Hematopoietic multipotent progenitor cell treated with erythropoietin and hydrocortisone succinate and interleukin-3 and kit ligand, for 15 days (in vitro differentiated cells): ENCODE measurements at places on chromosomes 11 and 22.
A peak's percentile ranks its signal among the peaks of the same experiment; 100 is the strongest.

GRCh38 chr11:35160902-35161597 is 22.1 kb downstream of the CD44 start:
- DNase-seq, result no peak

DNA sequence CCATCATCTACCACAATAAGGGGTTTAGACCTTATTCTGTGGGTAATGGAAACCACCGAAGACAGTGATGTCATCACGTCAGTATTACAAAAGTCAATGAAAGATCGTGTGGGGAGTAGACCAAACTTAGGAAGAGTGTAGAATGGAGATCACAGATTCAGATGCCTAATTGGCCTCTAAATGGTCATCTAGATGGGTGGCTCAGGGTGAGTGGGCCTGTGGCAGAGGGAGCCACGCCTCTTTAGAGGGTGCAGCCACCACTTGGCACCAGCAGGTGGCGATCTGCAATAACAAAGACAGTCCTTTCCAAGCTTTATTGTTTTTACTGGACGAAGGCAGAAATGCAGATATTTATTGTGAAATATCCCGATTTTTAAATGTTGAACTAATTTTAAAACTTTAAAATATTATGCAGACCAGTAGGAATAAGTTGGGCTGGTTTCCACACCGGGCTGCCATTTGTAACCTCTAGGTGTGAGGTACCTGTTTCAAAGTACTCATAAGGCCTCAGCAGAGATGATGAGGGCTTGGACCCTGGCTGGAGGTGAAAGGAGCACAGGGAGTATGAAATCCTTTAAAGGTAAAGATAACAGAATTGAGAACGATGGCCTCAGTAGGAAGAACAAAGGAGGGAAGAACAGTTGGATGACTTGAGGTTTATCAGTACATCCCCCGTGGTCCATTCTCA is 222.0 kb downstream of the DBX1 start:
- peak; percentile 53 for DNase-seq

- DNase-seq, result peak; percentile 8
Measured at GRCh38 chr22:49500076-49500460, 327.6 kb downstream of the BRD1 start.

DNA sequence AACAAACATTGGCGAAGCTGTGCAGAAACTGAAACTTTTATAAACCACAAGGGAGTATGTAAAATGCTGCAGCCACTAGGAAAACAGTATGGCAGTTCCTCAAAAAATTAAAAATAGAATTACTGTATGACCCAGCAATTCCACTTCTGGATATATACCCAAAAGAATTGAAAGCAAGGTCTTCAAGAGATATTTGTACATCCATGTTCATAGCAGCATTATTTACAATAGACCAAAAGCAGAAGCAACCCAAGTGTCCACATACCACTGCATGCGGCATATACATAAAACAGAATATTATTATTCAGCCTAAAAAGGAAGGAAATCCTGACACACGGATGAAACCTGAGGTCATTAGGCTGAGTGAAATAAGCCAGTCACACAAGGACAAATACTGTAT is 85.8 kb downstream of the RELT start:
- no peak for DNase-seq

GRCh38 chr11:115060840-115061239 is 382.5 kb downstream of the NXPE2 start:
- DNase-seq, result no peak

- no peak for DNase-seq
Measured at GRCh38 chr11:93512073-93512475, 31.1 kb downstream of the SMCO4 start.

GRCh38 chr11:129766898-129767604 is 48.6 kb upstream of the TMEM45B start:
- no peak for DNase-seq

- no peak for DNase-seq
Measured at GRCh38 chr11:62125316-62125715, 1.5 kb downstream of the INCENP start.

DNA sequence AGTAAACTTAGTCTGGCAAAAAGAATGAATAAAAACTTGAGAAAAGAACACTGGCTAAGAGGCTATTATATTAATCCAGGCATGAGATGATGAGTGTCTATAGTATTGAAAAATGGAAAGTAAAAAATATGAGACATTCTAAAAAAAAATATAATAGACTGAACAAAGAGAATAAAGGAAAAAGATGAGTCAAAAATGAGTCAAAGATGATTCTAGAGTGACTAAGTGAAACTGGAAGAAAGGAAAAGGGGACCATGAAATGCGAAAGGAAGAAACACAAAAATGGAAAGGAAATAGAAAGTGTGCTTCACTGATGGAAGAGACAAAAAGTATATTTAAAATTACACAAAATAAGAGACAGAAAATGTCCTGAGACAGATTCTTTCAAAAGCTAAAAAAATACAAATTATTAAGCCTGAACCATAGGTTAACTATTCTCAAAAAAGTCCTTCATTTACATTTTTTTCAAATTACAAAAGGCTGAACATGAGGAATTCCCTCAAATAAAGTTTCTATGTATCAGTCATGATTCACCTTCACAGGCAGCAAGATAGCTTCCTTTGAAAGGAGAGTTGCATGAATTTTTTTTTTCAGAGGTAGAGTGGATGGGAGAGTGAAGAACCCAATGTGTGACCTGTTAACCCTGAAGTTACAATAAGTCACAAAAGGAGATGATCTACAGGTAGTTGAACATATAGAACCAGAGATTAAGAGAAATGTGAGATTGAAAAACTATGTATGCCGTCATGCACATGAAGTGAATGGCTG is 75.2 kb downstream of the EIF3M start:
- DNase-seq, result no peak

- DNase-seq, result no peak
Measured at GRCh38 chr11:29336727-29337575, 679.9 kb downstream of the KCNA4 start.

DNA sequence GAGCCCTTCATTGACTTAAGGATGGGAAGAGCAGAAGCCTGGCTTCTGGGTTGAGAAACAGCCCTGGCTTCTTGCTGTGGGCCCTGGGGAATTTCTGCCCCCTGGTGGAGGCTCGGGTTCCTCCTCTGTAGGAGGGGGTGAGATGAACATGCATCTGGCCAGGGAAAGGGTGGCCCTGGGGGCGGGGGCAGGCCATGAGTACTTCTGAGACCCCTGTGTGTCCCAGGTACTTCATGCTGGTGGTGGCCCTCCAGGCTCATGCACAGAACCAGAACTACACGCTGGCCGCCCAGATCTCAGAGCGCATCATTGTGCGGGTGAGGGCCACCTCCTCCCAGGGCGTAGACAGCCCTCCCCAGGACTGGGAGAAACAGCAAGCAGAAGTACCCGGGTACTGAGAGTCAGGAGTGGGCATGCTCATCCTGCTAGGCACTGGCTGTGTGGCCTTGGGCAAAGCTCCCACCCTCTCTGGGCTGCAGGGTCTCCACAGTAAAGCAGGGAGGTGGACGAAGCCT is 15.8 kb downstream of the TMEM258 start:
- DNase-seq, result peak; percentile 57

- DNase-seq, result no peak
Measured at GRCh38 chr22:23775779-23776375, 3.2 kb downstream of the MMP11 start.

DNA sequence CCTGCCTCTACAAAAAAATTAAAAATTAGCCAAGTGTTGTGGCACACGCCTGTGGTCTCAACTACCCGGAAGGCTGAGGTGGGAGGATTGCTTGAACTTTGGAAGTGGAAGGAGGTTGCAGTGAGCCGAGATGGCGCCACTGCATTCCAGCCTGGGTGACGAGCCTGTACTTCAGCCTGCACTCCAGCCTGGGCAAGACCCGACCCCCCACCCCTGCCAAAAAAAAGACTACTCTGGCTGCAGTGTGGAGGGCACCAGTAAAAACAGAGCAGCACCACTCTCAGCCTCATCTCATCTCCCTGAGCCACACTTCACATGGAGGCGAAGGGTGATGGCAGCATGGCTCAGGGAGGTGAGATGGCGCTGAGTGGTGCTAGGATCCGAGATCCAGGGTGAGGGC is 50.3 kb upstream of the THY1 start:
- no peak for DNase-seq

- no peak for DNase-seq
Measured at GRCh38 chr11:43758927-43759326, 78.4 kb downstream of the HSD17B12 start.

- DNase-seq, result no peak
Measured at GRCh38 chr11:96204366-96204659, 138.7 kb downstream of the MAML2 start.

- DNase-seq, result no peak
Measured at GRCh38 chr11:3934658-3935057, 79.2 kb downstream of the STIM1 start.

- no peak for DNase-seq
Measured at GRCh38 chr11:58134151-58134550, 8.8 kb upstream of the OR9I1 start.

DNA sequence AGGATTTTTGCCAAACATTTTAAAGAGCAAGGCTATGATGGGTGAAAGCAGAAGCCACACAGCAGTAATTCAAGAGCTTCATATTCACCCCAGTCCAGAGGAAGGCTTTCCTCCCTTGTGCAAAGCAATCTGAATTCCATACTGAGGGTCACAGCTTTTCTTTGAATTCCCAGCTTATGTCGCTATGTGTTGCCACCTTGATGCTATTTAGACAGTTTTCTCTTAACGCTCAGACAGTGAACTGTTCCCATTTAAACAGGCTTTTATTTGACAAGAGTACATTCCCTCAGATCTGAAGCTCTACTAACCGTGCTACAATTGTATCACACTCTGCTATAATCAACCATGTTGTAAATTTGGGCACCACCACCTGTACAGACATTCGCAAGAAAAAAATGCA is 279.7 kb downstream of the CADM1 start:
- no peak for DNase-seq

DNA sequence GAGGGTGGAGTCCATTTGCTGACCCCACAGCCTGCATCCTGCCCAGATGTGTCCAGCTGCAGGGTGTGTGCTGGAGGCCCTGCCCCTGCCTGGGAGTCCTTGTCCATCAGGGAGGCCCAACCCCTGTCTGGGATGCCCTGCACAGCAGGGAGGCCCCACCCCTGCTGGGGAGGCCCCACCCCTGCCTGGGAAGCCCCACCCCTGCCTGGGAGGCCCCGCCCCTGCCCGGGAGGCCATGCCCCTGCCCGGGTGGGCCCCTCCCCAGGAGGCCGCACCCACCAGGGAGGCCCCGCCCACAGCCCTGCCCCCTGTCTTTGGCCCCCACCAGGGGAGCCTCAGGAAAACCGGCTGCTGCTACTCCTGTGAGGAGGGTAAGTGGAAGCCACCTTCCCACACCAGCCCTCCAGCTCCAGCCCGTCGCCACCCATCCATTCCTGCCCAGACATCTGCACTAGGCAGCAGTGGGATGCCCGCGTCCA is 37.2 kb downstream of the MUC5B start:
- DNase-seq, result peak; percentile 47

- no peak for DNase-seq
Measured at GRCh38 chr11:115682888-115683287, 178.7 kb upstream of the CADM1 start.

GRCh38 chr11:124219126-124219525 is 21.8 kb upstream of the OR8G1 start:
- DNase-seq, result no peak

GRCh38 chr11:116360221-116360941 is 412.4 kb downstream of the BUD13 start:
- no peak for DNase-seq

DNA sequence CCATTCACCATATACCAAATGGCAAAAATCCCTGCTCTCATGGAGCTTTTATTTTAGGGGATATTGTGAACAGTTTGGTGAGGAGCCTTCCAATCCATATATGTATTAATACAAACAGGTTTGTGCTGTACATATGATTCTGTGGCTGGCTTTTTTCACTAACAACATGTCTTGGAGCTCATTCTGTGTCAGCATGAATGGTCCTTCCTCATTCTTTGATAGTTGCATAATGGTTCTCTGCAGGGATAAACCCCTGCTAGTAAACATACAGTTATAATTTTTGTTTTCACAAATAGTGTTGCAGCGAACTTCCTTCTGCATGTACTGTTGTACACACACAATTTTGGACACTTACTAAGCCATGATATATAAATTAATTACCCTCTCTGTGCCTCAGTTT is 8.3 kb downstream of the PRR5L start:
- no peak for DNase-seq

- DNase-seq, result no peak
Measured at GRCh38 chr22:50481440-50482106, at the start of gene ADM2. Gene ADM2, plus strand, starts transcription at chr22:50481543. Its CDS starts 305 bp downstream, at chr22:50481848.

GRCh38 chr22:26476705-26477340 is 6.8 kb downstream of the HPS4 start:
- no peak for DNase-seq

DNA sequence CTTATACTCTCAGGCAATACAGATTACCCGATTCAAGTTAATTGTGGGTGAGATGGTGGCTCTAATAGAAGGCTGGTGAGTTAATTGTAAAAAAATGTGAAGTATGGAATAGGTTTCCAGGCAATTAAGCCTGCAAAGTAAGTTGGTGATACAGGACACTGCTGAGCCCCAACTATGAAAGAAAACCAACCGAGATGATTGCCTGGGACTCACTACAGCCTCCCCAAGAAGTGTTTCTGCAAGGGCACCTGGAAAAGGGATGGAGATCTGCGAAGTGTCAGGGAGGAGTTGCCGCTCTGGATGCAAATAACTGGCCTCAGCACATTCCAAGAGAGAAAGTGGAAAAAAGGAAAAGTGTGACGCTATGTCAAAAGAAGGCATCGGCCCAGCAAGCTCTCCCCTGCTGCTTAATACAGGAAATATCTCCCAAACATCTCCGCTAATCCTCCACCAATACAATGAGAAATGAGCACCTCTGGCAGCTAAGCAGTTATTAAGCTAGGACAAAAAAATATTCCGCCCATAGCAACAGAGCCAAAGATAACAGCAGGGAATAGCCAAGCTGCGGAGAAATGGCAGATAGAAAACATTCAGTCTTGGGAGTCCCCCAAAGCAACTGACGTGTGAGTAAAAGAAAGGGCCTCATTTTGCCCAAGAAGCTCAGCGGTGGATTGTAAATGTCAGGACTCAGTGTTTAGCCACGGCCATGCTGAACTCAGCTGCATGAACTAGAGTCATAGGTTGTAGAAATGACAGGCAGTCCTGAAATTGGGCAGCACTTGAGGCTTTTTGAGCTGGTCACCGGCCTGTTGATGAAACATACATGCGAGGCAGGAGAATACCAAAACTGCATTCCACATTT is 133.7 kb downstream of the SNX19 start:
- DNase-seq, result no peak

DNA sequence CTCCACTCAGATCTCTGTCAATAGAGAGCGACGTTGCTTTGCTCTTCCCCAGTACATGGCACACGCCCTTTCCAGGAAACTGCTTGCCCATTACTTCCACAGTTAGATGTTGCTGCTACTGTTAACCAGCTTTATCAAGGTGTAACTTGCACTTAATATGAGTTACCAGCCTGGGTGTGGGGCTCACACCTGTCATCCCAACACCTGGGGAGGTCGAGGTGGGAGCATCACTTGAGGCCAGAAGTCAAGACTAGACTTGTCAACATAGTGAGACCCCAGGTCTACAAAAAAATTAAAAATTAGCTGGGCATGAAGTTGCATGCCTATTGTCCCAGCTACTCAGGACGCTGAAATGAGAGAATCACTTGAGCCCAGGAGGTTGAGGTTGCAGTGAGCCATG is 177.1 kb upstream of the B3GAT1 start:
- DNase-seq, result no peak
